ENCODE measurements at places on chromosomes 1 and 21.

DNA sequence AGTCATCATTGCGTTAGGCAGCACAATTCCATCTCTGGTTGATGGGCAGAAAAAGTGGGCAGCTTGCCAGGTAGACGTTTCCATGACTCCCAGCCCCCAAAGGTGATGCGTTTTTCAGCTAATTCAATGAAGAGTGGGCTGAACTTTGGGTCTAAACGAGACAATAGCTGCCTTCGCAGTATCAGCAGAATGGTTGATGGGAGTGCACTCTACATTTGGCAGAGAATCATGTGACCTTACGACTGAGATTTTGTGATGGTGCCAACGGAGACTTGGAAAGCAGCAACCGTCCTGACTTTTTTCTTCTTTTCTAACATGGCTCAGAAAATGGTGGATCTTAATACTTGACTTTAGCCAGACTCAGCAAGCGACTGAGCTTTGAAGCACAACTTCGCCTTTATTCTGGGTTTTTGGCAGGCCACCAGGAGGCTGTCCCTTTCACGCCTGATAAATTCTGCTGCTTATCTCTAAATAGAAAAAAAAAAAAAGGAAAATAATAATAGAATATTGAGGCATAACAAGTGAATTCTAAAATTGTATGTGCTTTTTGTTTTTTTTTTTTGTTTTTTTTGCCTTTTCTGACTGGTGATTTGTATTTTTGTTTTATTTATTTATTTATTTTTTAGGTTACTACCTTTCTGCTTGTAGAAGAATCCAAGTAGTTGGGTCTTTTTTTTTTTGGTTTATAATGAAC lies 804.8 kb downstream of the USP25 start:
- ATAC-seq = no peak

DNA sequence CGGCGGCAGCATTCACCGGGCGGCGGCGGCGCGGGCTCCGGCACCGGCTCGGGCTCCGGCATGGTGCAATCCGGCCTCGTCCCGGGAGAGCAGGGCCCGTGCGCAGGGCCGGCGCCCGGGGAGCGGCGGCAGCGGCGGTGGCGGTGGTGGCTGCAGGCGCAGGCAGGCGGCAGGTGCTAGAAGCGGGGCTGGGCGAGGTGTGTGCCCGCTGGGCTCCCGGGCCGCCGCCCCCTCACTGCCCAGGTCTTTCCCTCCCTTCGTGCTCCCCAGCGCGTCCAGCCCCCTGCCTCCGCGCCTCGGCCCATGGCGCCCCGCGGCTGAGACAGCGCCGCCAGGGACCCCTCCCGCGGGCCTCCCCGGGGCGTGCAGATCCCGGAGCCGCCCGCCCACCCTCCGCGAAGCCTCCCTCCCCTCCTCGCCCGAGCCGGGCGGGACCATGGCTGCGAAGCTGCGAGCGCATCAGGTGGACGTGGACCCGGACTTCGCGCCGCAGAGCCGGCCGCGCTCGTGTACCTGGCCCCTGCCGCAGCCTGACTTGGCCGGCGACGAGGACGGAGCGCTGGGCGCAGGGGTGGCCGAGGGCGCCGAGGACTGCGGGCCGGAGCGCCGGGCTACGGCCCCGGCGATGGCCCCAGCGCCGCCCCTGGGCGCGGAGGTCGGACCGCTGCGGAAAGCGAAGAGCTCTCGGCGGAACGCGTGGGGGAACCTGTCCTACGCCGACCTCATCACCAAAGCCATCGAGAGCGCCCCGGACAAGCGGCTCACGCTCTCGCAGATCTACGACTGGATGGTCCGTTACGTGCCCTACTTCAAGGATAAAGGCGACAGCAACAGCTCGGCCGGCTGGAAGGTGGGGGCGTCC lies 492 bp downstream of the FOXO6 start:
- ATAC-seq = peak; percentile 8

- ATAC-seq = no peak
These were observed 129.4 kb downstream of the COL11A1 start for GRCh38 chr1:102978874-102979273.

DNA sequence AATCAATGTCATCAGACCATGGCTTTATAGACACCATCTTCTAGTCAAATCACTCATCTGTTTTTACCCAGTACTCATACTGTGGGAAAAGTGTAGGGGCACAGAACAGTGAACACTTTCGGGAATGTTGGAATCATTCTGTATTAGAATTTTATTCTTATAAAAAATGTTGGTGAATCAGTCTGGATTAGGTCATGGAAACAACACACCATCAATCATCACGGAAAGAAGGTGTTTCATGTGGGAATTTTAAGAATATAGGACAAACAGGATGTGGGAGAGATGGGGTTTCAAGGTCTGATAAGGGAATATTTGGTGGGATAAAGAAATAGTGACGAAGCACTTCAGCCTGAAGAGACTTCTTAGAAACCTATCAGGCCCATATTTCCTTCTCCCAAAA lies 17.3 kb downstream of the GBP1 start:
- ATAC-seq = no peak

GRCh38 chr1:85313888-85314696 lies 37.7 kb upstream of the BCL10 start:
- ATAC-seq = no peak

DNA sequence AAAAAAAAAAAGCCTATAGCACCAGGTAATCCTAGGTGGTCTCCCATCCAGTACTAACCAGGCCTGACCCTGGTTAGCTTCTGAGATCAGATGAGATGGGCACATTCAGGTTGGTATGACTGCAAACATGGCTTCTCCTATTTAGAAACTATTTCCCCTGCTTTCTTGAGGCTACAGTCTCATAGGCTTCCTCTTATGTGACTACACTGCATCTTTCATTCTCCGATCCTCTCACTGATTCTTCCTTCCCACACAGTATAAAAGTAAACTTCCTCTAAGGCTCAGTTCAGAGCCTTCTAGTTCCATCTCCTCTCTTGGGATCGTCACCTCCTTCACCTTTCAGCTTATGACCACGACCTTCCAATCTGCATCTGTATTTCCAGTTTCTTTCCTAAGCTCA lies 30.4 kb upstream of the RNF2 start:
- ATAC-seq = no peak

- ATAC-seq = no peak
These were observed 8.4 kb upstream of the VCAM1 start for GRCh38 chr1:100710906-100711682.

DNA sequence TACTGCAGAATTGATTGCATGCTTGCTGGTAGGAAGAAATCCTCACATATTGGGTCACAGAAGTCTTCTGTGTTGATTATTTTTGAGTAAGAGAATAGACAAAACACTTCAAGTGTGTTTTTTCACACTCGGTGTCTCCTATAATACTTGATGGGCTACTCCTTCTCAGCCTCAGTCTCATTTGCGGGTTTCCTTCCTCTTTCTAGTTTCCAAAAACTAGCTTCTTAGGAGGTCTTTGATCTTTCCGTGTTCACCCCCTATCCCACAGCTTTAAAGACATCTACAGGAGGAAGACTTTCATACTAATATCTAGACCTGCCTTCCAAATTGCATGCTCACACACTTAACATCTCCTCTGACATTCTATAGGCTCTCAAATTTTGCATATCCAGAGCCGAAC lies 40.7 kb upstream of the NTPCR start:
- no peak for ATAC-seq

DNA sequence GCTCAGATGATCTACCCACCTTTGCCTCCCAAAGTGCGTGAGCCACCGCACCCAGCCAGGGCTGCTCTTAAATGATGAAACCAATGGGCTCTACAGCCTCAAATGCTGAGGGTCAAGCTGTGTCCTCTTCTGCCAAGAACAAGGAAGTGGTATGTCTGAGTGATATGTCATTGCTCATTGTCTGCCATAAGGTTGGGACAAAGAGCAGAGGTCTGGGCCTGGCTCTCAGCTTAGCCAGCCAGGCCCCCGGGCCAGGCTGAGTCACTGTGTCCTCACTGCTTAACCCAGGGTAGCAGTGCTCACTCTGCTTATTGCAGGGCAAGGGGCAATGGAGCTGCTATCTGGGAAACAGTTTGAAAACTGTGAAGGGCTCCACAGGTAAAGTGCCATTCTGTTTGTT lies 8.3 kb upstream of the ETS2 start:
- no peak for ATAC-seq

GRCh38 chr1:93668951-93669350 lies 12.7 kb downstream of the BCAR3 start:
- ATAC-seq = no peak

DNA sequence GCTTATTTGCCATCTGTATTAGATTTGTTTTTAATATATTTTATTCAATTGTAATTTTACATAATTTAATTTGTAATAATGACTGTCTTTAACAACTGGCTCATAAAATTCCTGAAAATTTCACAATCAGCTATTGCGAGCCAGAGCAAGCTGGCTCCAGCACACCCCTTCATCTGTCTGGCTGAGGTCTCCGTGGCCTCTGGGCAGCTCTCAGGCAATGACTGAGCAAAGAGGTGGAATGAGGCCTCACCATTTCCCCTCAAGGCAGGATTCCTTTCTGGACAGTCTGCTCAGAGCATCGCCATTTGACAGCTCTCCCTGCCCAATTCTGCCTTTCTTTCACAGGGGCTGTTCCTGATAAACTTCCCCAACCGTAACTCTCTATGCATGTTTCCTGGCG lies 5.8 kb upstream of the KANK4 start:
- no peak for ATAC-seq

GRCh38 chr21:44681861-44682579 lies at the start of gene KRTAP12-1:
Gene KRTAP12-1, minus strand, starts transcription at chr21:44682163. Its CDS starts 40 bp downstream, at chr21:44682123.
- ATAC-seq = no peak

- no peak for ATAC-seq
These were observed 35.4 kb upstream of the DPH5 start for GRCh38 chr1:101060992-101061391.

DNA sequence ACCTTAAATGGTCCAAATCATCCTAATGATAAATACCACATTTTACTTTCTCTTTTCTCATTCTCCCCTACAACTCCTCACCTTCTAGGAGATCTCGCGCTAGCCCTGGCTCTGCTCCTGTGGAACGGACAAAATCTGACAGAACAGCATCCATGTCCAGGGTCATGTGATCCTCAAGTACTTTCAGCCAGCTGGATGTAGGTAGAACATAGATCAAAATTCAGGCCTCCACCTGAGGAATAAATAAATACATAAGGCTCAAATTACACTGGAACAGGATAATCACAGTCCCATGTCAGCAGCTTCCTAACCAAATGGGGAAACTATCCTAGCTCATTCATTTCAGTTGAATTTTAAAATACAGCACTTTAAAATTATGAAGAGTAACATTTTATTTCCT lies 33.2 kb downstream of the OTUD7B start:
- ATAC-seq = no peak

DNA sequence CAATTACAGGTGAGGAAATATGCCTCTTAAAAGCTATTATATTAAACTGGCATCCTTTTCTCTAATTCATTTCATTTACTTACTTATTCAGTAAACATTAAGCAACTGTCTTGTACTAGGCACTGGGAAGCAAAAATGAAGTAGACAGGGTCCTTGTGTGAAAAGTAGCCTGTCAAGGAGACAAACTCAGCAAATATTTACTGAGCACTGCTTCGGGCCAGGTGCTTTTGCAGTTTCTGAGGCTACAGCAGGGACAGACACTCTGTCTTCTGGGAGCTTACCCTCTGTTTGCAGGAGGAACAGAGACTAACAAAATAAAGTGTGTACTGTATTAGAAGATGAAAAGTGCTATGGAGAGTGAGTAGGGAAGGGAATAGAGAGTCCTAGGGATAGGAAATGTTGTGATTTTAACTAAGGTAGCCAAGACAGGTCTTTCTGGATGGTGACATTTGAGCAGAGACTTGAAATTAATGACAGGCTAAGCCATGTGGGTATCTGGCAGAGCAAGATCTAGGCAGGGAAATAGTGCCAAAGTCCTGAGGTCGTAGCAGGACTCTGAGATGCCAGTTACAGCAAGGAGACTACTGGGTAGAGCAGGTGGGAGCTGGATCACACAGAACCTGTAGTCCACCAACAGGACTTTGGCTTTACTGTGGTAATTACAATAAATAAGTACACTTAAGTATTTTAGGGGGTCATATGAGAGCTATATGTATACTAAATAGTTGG lies 133.0 kb downstream of the ITSN1 start:
- ATAC-seq = no peak

DNA sequence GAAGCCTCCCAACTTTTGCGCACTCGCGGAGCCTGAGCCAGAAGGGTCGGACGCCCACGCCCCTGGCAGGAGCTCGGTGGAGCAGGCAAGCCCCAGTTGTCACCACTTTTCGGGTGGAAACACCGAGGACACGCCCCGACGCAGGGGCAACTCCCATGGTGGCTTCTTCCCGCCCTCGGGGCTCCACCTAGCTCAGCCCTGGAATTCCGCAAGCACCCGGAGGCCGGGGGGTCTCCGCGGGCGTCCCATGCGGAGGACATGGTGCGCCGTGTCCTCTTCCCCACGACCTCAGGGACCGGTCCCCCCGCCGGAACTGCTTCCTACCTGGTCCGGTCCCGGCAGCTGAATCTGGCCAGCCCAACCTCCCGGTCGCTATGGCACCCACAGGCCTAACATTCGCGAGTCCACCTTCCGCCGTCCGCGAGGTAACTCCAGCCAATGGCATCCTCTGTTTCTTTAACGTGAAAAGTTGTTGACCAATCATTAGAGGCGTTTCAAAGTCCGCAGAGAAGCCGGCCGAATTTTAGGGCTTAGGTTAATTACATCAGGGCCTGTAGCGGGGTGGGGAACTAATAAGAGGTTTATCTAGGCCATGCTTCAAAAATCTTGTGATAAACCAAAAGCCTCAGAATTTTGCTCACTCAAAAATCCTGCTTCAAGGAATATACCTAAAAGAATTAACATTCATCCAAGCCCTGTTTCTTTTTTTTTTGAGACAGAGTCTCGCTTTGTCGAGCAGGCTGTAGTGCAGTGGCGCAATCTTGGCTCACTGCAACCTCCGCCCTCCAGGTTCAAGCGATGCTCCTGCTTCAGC lies at the start of gene STPG1:
TSS of gene STPG1 (minus strand) at position 433 of the 814 bp plus-strand sequence. CDS start 12,394 bp downstream, outside the sequence.
- ATAC-seq = peak; percentile 50

DNA sequence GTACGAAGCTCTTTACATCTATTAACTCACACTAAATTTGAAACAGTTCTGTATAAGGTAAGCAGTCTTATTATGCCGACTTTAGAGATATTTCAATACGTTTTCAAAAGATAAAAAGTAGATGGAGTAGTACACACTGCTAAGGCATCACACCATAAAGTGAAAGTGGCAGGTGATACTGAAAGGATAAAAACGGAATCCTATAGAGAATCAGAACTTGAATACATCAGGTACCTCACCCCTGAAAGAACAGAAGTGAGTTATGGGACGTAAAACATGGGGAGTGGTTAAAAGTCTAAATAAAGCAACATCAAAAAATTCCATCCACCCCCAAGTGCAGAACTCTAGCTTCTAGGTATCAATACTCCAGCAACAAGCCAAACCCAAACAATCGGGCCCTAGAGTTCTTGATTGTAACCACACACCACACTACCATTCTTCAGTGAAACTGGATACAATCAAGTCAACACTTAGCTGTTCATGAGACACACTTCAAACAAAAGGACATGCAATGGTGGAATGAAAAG lies 142.6 kb downstream of the SMYD3 start:
- peak; percentile 89 for ATAC-seq

- ATAC-seq = no peak
These were observed 25.5 kb downstream of the B3GALT5 start for GRCh38 chr21:39638281-39638680.

All from activated T-helper 17 cell treated with anti-CD3 and anti-CD28 coated beads, Interleukin-2, amount 50 U/mL, for 72 hours (primary cell).